ENCODE measurements at places on chromosomes 6 and 20. TPM values are rescaled to one million over a fixed set of nuclear protein-coding genes. Genes with fewer than 3 reads are reported as not detected.

- no peak for DNase-seq
These were observed 47.4 kb downstream of the GPR63 start for GRCh38 chr6:96789871-96790270.

Gene CLIC5
- total RNA-seq, result 3.4 TPM

Gene TFAP2A
- 19.4 TPM for total RNA-seq

DNA sequence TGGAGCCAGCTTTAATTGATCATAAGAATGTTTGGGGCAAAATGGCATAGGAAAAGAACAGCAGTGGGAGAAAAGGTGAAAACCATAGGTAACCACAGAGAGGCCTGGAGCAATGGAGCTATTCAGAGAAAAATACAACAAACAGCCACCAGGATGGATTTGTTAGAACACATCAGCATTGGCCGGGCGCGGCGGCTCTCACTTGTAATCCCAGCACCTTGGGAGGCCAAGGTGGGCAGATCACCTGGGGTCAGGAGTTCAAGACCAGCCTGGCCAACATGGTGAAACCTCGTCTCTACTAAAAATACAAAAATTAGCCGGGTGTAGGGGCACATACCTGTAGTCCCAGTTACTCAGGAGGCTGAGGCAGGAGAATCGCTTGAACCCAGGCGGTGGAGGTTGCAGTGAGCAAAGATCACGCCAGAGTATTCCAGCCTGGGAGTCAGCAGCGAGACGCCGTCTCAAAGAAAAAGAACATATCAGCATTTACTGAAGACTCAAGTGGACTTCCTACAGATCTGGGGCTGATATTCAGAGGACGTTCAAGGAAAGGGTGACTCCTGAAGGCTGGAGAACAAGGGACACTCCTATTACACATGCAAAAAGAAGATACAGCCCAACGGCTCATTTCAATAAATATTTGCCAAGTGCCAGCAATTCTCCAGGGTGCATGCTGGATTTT lies 20.2 kb downstream of the SNHG17 start:
- no peak for DNase-seq

- DNase-seq, result no peak
These were observed 56.1 kb downstream of the PHACTR3 start for GRCh38 chr20:59660471-59660870.

DNA sequence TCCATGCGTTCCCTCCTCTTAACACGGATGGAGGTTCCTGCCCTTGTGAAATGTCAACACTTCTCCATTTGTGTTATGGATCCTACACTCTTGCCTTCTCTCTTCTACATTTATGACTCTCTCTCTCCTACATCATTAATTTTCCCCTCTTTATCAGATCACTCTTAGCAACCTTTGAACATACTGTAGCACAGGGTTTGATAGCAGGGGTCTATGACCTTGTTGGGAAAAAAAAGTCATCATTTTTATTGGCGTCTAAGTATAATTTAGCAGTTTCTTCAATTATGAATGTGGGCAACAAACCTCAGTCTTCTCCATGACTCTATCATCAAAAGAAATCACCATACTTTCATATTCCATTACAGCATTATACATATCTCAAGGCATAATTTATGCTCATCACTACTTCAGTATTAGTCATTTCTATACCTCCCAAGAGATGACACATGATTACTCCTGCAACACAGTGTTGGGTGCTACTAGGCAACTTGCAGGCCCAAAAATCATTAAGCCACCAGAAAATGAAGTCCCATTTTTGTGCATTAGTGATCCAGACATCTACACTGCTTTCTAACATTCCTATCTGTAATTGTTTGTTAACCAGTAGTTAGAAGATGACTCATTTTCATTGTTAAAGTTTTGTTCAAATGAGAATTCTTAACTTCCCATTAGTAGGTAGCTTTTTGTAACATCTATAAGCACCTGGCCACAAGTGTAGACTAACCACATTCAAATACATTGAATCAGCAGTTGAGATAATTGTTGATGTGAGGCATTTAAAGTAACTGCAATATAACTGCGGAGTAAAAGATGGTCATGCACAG lies 9.5 kb downstream of the CYP39A1 start:
- no peak for DNase-seq

DNA sequence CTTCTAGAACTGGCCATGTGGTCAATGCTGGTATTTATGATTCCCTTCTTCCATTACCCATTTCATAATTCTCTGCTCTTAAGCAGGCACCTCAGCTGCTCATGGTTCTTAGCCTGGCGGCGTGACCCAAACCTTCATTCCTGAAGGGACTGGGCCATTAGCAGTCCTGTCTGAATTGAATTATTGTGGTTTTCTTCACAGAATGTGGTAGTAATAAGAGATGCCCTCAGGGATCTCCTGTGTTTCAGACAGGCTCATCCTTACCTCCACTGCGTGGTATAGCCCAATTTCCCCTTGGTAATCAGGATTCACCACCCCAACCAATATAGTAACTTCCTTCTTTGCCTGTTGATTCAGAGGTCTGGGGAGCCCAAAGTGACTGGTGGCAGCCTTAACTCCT lies 37.6 kb downstream of the PKIB start:
- no peak for DNase-seq

- DNase-seq, result no peak
These were observed 41.5 kb upstream of the ADGRF1 start for GRCh38 chr6:47083586-47084047.
